Stimulated activated CD8-positive, alpha-beta memory T cell treated with anti-CD3 and anti-CD28 coated beads, Interleukin-4, amount 100 ng/mL, for 4 hours (primary cell): ENCODE measurements at places on chromosomes 5 and 9.

- DNase-seq: no peak
Observed at GRCh38 chr5:153601377-153601776, 110.9 kb downstream of the GRIA1 start.

DNA sequence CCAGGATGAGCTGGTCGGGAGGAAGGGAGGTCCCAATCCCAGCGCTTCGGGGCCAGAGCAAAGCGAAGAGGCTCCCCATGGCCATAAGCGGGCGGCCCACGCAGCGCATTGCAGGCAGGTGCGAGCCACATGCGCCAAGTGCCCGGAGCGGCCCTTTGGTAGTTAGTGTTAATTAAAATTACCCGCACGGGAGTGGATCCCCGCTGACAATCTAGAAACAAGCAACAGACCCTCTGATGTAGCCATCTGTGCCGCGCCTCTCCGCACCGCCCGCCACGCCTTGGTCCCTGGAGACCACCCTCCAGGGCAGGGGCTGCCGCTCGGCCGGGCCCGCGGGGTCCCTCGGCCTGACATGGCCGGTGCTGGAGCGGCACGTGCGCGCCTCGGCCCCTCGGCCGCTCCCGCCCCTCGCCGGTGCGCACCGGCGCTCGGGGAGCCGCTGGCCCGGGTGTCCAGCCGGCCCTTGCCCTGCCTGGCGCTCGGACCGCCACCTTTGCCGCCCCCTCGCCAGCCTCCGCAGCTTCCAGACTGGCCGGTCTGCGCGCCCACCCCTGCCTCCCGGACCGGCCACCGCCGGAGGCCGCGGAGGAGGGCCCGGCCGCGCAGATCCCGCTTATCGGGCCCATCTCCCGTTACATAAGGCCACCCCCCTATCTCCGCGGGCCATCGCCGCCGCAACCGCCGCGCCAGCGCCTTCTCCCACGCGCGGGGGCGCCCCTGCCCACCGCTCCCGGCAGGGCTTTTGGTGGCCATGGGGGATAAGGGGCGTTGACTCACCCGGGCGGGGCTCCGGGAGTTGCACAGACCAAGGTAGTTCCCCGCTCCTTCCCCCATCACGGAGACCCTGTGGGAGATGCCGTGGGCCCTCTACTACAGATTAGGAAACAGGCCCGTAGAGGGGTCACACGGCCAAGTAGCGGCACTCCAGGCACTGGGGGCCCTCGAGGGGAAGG is 1.9 kb upstream of the IL13 start:
- DNase-seq: no peak

DNA sequence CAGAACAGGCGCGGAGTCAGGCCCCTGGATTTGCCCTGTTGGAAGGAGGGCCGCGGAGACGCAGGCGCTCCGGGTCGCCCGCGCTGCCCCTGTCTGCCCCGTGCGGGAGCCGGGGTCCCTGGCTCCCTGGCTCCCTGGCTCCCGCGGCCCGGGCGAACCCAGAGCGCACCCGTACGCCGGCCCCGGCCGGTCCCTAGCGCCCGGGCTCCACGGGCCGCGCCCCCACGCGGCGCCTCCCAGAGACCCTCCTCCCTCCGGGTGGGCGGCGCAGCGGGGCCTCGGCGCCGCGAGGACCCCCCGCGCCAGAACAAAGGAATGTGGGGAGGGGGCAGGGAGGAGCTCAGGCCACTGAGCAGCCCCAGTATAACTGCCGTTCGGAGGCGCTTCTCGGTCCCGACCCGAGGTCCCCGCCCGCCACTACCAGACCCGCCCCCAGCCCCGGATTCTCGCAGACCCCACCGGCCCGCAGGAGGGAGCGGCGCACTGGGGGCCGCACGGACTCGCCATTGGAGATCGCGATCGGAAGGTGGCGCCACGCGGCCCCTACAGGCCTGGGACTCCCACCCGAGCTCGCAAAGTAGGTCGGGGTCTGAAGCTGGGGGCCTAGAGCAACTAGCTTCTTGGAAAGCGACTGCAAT is 2.4 kb downstream of the NFIL3 start:
- no peak for DNase-seq

DNA sequence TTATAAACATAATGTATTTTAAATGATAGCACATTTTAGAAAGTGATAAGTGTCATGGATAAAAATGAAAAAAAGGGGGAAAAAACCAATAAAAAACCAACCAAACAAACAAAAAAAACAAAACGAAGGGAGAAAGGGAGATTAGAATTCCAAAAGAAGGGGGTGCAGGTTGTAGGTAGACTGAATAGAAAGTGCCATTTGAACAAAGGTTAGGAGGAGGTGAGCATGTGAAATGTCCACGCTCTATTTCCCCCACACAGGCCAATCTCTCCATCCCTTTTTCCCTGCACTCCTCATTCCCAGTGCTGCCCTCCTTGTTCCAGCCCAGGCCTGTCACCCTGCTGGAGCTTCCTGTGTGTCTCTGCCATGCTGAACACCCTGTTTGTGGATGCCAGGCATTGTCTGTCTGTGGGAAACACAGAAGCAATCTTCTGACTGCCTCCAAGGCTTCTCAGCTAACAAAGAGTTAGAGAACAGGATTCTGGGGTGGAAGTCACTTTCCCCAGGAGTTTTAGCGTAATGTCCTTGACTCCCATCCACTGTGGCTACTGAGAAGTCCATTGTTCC is 138.8 kb downstream of the ADAMTS16 start:
- DNase-seq: no peak
